H1 (cell line): ENCODE measurements at places on chromosomes 16 and 17.

- DNase-seq: no peak
Measured at GRCh38 chr17:60325730-60326524, 66.0 kb downstream of the USP32 start.

GRCh38 chr16:82085011-82085779, 50.1 kb downstream of the HSD17B2 start:
- no peak for DNase-seq

- no peak for DNase-seq
Measured at GRCh38 chr17:82050152-82050760, 1.4 kb downstream of the RFNG start.

DNA sequence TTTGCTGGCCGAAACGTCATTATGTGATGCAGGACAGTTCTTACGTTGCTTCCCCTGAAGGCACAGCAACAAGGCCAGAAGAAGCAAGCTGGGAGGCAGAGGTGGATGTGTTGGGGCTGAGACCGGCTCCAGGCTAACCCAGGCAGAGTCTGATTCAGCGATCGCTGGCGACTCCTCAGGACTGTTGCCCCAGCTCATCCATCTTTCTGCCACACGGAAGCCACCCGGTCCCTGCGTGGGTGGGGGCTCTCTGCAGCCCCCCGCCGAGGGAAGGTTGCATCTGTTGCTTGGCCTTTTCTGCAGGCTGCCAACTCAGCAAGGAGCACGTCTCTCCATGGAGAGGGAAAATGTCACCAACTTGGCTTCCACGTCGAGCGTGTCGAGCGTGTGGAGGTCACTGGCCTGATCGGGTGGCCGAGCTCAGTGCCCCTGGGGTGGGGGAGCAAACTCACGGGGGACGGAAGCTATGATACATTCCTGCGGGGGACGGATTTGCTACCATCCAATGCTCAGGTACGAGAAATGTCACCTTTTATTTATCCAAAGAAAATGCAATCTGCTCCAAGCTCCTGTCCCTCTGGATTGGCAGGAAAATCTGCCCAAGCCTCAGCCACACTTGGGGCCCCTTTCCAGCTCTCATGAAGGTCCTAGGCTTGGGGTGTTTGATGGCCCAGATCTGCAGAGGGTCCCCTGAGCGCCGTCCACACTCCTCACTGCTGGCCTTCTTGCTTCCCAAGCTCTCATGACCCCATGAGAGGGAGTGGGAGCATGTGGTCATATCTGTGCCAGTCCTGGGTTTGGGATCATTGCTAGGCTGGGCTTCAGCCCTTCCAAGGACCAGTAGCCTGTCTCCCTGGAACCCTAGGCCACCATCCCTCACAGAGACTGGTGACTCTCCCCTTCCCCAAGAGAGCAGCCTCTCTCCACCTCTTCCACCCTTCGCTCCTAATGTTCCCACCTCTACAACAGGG, 69.4 kb downstream of the RPH3AL start:
- DNase-seq: no peak

- no peak for DNase-seq
Measured at GRCh38 chr16:21268236-21268635, 9.9 kb downstream of the CRYM start.
